CD8-positive, alpha-beta T cell (primary cell): ENCODE measurements at places on chromosomes 7 and 10. TPM values are rescaled to one million over a fixed set of nuclear protein-coding genes. Genes with fewer than 3 reads are reported as not detected.

Gene CTAGE4
- total RNA-seq: 0.27 TPM

Gene CYP2W1
- total RNA-seq: not detected

GRCh38 chr10:124062390-124062789 lies 31.0 kb downstream of the CHST15 start:
- no peak for DNase-seq

DNA sequence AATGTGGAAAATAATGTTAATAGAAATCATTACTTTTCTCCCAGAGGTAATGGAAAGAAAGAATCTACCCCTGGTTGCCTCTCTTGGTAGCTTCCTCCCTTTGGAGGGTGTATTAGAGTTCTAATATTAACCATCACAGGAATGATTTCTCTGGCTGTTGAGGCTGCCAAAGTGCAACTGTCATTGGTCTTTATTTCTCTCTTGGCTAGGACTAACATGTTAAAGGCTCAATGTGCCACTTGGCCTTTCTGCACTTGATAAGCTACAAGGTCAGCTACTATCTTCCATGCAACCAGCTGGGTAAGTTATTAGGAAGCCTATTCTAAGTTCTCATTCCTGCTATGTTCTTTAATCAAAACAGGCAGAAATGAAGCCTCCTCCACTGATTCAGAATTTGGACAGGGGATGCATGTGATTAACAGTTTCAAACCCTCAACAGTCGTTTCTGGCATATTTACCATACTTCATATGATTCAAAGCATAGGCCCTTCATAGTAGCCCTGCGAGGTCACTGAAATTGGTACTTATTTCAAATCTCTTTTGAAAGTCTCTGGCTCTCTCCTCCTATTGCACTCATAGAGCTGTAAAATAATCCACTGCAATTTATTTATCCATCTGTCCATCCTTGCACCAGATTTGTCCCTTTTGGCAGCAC lies 645.0 kb downstream of the SORCS1 start:
- no peak for DNase-seq

DNA sequence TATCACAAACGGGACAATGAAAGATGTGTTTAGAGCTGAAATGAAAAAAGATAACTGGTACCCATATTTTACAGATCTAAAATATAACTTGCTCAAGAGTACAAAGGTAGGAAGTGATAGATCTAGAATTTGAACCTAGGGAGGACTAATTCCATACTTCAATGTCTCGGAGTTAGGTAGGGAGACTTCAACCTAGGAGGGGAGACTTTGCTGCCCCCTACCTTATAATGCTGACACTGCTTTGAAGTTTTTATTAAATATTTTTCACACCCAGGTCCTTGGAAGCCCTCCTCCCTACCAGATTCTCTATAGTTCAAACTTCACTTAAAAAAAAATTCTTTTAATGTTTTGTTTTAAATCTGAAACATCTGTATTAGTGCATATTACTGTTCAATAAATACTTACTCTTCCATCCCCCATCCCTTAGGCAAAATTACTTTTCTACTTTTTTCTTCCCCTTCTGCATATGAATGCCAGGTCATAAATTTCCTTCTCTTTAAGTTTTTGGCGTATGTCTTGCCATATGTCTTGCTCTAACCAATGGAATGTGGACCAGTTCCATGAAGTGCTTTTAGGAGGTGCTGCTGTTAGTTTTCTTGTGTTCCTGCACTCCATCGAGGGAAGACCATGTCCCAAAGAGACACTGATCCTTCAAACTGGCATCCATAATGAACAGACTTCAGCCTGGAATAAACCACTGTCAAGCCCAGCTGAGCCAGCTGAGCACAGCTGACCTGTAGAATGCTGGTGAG lies 57.8 kb downstream of the MICU1 start:
- no peak for DNase-seq
